Smooth muscle cell of the pulmonary artery (primary cell): ENCODE measurements at places on chromosomes 5 and 9. TPM values are rescaled to one million over a fixed set of nuclear protein-coding genes. Genes with fewer than 3 reads are reported as not detected.

The FIBCD1 gene
- total RNA-seq: 7.2 and 10.7 TPM in 2 replicates

The RMI1 gene
- total RNA-seq: 6.1 and 8.4 TPM in 2 replicates

The UNC5A gene
- total RNA-seq: under 0.01 TPM in 1 of 2 replicates, not detected in the other

The LRRC19 gene
- not detected in 2 replicates for total RNA-seq

The SPINK13 gene
- not detected in 2 replicates for total RNA-seq

The ZDHHC12 gene
- total RNA-seq: 38.3 and 40.3 TPM in 2 replicates

The PDZD2 gene
- total RNA-seq: 0.10 and 0.46 TPM in 2 replicates

The IL9 gene
- not detected in 2 replicates for total RNA-seq

The ADAMTS19 gene
- 0.03 and 0.33 TPM in 2 replicates for total RNA-seq

The FOXD4L3 gene
- 0.07 and 0.10 TPM in 2 replicates for total RNA-seq

The NUP214 gene
- 16.3 and 18.2 TPM in 2 replicates for total RNA-seq

The MOB3B gene
- 0.17 and 0.59 TPM in 2 replicates for total RNA-seq

The ALDH7A1 gene
- 34.6 and 37.1 TPM in 2 replicates for total RNA-seq

The GABRA6 gene
- not detected in 2 replicates for total RNA-seq

The TMEM252 gene
- not detected in 2 replicates for total RNA-seq

The DMGDH gene
- total RNA-seq: 1.9 and 2.3 TPM in 2 replicates

The SHISAL2B gene
- total RNA-seq: not detected in 2 replicates

The FOCAD gene
- total RNA-seq: 80.5 and 88.1 TPM in 2 replicates

The SPINK1 gene
- 0.66 and 1.3 TPM in 2 replicates for total RNA-seq

The CCL27 gene
- total RNA-seq: 0.17 TPM in 1 of 2 replicates, not detected in the other

The MARVELD2 gene
- total RNA-seq: 1.6 and 1.7 TPM in 2 replicates

The PGM5 gene
- 16.3 and 33.3 TPM in 2 replicates for total RNA-seq

The PCAT7 gene
- not detected in 2 replicates for total RNA-seq

The PRDM9 gene
- not detected in 2 replicates for total RNA-seq

The CD180 gene
- not detected in 2 replicates for total RNA-seq

The PCDHA5 gene
- total RNA-seq: 0.07 TPM in 2 replicates

The PCDHGA5 gene
- total RNA-seq: 1.8 and 2.3 TPM in 2 replicates

The SLC36A2 gene
- total RNA-seq: not detected in 2 replicates

The ZDHHC11B gene
- total RNA-seq: 0.07 TPM in 1 of 2 replicates, not detected in the other
